CD4-positive, alpha-beta T cell treated with Interleukin-10 for 1 hour (primary cell): ENCODE measurements at places on chromosomes 1 and 21.

- DNase-seq: peak; percentile 61
These were observed 11.4 kb downstream of the SDE2 start for GRCh38 chr1:225987491-225988316.

DNA sequence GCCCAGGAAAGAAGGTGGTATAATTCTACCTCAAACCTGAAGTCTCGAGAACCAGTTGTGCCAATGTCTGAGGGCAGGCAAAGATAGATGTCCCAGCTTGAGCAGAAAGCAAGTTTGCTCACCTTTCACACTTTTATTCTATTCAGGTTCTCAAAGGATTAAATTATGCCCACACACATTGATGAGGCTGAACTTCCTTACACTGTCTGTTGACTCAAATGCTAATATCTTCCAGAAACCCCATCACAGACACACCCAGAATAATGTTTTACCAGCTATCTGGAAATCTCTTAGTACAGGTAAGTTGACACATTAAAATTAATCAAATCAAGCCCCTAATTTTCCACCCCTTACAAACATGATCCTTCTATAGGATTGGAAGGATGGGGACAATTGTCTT is 605.7 kb downstream of the NUF2 start:
- no peak for DNase-seq

- peak; percentile 21 for DNase-seq
These were observed 74.1 kb upstream of the JUN start for GRCh38 chr1:58857680-58858673.

GRCh38 chr1:178046591-178047270 is 47.2 kb upstream of the RASAL2 start:
- DNase-seq: no peak

- no peak for DNase-seq
These were observed 87.2 kb downstream of the SYT2 start for GRCh38 chr1:202623075-202623474.

DNA sequence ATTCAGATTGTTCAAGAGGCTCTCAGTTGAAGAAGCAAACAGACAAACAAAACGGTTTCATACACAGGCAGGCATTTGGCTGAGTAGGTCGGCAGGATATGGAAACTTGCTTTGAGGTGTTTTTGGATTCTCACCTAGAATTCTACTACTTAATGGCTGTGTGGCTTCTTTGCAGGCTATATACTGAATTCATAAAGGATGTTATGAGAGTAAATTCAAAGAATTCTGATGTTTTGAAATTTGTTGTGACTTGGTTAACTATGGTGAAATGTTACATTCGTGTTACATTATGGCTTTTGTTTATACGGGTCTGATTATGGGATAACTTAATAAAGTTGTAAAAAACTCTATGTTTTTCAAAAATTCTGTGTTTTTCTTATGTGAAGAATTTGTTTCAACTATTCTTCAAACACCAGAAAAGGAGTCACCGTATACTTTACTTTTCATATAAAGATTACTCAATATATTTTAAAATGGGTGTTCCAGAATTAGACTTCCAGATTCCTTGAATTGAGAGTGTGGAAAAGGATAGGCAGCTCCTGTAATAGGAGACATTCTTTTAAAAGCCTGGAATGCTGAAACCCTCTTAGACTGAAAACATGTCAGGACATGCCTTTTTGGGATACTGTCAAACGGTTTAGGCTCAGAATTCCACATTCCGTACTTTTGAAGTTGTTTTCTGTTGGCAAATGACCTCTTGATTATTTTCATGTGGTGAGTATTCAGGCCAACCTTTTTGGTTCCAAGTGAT is 8.2 kb upstream of the IRF2BP2 start:
- no peak for DNase-seq
